ENCODE measurements at places on chromosomes 3 and 15.

DNA sequence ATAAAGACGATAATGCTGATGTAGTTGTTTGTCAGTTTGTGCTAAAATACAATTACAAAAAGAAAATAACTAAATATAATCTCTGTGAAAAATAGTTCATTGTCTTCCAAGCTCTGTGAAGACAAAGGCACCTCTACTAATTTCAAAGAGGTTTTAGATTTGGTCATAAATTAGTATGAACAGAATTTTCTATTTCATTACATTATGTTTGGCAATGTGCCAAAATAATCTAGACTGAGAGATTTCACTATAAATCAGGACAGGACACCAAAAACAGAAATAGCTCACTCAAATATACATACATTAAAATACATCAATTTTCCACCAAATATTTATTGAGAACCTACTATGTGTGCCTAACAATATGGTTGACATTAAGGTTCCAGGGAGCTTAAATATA is 264.9 kb upstream of the CCDC54 start:
- DNase-seq = no peak

GRCh38 chr15:59276225-59277178 is 69.9 kb downstream of the LDHAL6B start:
- DNase-seq = no peak

GRCh38 chr15:100159436-100159835 is 182.3 kb downstream of the ADAMTS17 start:
- no peak for DNase-seq

- no peak for DNase-seq
Measured at GRCh38 chr3:130692455-130692854, 54.2 kb downstream of the PIK3R4 start.

DNA sequence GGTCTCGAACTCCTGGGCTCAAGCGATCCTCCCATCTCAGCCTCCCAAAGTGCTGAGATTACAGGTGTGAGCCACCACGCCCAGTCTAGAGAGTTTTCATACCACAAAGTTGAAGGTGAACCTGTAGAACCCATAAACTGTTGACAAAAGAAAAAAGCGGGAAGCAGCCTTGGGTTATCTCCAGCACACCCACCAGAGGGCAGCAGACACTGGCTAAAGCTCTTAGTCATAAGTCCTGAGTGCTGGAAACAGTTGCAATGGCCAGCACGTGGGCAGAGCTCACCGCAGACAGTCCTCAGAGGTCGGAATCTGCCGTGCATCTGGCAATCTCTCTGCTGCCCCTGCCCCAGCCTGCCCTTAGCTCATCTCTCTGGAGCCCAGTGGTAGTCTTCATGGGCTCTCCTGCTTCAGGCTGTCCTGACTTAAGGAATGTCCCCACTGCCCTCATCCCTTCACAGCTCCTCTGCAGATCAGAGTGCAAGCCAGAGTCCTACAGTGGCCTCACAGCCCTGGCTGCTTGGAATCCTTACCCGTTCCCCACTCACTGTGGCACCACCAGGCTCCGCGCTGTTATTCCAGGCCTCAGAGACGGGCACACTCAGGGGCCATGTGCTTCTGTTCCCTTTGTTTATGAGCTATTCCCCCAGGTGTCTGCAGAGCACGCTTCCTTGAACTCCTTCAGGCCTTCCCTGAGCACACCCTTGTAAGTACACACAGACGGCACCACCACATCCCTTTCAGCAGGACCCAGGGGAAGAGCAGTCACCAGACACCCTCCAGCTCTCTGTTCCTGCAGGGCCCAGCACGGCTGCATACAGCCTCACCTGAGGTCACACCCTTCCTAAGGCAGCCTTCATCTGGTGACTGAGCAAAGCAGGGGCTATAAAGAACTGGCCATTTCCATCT is 8.8 kb upstream of the ELP6 start:
- DNase-seq = peak; percentile 93

DNA sequence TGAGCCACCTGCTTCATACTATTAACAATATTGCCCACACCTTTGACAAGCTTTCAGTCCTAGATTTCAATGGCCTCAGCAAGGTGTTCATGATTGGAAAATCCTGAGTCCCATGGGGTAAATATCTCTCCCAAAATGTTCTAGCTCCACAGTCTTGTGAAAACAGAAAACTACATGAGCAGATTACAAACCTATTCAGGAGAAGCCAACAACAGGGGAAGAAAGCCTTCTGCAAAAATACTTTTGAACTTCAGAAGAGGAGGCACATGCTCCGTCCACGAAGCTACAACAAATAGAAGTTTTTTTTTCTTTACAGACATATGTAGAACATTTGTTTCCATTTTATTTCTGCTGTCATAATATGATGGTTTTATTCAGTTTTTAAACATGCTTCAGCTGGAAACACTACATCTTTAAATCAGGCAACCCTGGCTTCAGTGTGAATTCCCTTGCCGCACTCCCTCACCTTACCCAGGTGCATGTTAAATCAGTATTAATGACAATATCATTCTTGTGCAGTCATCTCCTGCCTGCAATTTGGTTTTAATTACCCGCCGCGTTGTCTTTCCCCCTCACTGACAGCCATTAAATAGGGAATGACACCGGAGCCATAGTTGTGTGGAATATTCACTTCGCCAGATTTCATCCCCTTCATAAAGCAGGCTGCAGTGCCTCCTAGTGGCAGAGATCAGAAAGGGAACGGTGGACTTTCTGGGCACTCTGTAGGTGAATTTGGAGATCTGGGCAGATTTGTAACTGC is 725.5 kb upstream of the ARRDC4 start:
- DNase-seq = peak; percentile 3
